ENCODE measurements at places on chromosomes 7 and 10.
A peak's percentile ranks its signal among the peaks of the same experiment; 100 is the strongest.

- no peak for DNase-seq
These were observed 8.7 kb downstream of the DIP2C start for GRCh38 chr10:680745-681144.

DNA sequence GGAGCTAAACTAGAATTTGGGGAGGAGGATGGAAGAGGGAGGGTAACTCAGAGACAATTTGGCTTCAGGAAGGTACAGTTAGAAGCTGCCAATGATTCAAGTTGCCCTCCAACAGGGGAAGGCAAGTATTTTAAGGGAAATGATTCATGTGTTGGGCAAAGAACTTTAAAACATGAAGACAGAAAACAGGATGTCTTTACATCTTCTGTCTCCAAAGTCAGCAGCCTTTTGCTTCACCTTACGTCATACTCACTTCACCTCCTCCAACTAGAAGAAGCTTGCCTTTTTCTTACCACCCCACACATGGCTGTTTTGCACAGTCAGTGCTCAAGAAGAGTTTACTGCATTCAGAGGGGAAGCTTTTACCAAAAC is 36.1 kb downstream of the PPP1R3C start:
- DNase-seq, result no peak

- DNase-seq, result no peak
These were observed 857.6 kb downstream of the GATA3 start for GRCh38 chr10:8912108-8912507.

- DNase-seq, result no peak
These were observed 183.7 kb downstream of the TRIL start for GRCh38 chr7:28774261-28774988.

- DNase-seq, result no peak
These were observed 272.2 kb upstream of the NEBL start for GRCh38 chr10:21169271-21169670.

DNA sequence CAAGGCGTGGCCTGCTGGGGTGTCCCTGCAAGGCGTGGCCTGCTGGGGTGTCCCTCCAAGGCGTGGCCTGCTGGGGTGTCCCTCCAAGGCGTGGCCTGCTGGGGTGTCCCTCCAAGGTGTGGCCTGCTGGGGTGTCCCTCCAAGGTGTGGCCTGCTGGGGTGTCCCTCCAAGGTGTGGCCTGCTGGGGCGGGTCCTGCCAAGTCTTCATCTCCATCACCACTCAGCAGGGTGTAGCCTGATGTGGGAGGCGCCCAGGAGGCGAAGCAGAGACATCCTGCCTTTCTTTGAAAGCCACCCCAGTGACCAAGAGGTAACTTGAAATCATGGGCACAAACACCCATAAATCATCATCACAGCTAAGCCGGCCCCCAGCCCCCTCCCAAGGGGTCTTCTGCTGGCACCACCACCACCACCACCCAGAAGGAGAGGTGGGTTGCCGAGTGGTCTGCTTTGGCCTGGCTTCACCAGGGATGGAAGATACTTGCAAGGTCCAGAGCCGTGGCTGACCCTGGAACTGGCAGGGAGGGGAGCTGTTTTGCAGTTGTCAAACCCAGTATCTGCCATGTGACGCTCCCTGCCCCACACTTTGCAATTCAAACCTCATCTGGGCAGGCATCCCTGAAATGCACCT is 190.6 kb downstream of the EBF3 start:
- no peak for DNase-seq

GRCh38 chr10:58356756-58357155 is 21.9 kb downstream of the UBE2D1 start:
- no peak for DNase-seq

GRCh38 chr7:33824911-33825459 is 80.4 kb upstream of the BMPER start:
- DNase-seq, result no peak

GRCh38 chr10:35413985-35414861 is 77.9 kb downstream of the CCNY start:
- DNase-seq, result peak; percentile 54

- no peak for DNase-seq
These were observed 203.7 kb upstream of the PHYHIPL start for GRCh38 chr10:58972576-58973234.

GRCh38 chr7:131105294-131105798 is 222.3 kb upstream of the MKLN1 start:
- DNase-seq, result no peak

DNA sequence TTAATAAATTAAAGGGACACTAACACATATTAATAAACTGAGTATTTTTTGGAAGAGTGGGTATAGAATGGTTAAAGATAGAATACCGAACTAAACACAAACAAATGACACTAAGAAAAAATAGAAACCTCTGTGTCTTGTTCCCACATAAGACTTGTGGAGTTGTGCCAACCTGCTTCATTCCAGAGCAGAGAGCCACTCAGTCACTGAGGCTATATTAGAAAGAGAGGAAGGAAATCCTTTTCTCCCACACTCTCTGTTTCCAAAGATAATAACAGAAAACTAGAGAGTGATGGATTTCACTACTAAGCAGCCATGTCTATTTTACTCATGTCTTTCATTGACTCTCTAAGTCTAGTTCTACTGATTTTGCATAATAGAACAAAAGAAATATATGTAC is 26.0 kb downstream of the CTNNA3 start:
- no peak for DNase-seq

GRCh38 chr7:39271402-39271801 is 293.7 kb downstream of the POU6F2 start:
- DNase-seq, result no peak

- DNase-seq, result no peak
These were observed 43.3 kb downstream of the BRI3 start for GRCh38 chr7:98324782-98325181.

GRCh38 chr7:138886501-138886917 is 88.5 kb upstream of the ATP6V0A4 start:
- DNase-seq, result peak; percentile 88

- peak; percentile 97 for DNase-seq
These were observed at the start of gene EEPD1 for GRCh38 chr7:36152756-36153570. TSS of gene EEPD1 (plus strand) at chr7:36153254. CDS start at chr7:36154325, 1,071 bp downstream.

DNA sequence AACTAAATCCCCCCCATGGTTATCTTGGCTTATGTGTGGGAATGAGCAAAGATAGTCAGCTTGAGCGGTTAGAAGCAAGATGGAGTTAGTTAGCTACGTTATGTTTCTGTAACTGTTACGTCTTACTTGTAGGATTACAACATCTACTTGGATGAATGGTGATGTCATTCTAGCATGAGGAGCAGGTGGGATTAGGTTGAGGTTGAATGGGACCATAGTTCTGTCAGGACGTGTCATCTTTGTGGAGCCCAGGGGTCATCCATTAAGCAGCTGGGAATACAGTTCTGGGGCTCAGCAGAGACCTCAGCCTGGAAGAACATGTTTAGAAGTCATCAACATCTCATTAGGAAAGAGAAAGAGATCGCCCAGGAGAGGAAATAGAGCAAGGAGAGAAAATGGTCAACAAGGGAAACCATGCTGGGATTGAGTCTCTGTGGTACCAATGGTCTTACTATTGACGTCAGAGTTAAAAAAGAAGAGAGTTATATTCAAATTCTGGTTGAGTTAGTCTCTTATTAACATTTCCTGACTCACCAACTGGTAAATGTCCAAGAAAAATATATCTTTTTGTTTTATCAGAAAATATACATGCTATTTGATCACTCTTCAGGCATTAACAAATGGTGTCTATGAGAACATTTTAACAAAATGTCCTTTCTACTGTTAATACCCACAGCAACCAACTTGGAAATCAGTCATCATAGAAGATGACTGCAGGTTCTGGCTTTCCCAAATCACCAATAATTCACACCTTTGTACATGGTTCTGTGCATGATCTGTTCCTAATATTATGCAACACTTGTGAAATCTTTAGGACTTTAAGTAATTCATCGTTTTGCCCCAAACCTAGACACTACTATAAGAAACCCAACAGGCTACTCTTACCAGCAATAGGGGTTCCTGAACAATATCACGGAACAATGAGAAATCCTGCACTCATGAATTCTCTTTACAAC is 96.9 kb downstream of the KIAA1217 start:
- DNase-seq, result no peak

- DNase-seq, result no peak
These were observed 100.8 kb downstream of the MICALL2 start for GRCh38 chr7:1358376-1359050.

GRCh38 chr7:150803161-150803860 is 2.7 kb downstream of the TMEM176A start:
- DNase-seq, result no peak

- DNase-seq, result peak; percentile 95
These were observed 92.0 kb upstream of the INSIG1 start for GRCh38 chr7:155205368-155206317.

- no peak for DNase-seq
These were observed 271.5 kb upstream of the ZWINT start for GRCh38 chr10:56632537-56632936.

DNA sequence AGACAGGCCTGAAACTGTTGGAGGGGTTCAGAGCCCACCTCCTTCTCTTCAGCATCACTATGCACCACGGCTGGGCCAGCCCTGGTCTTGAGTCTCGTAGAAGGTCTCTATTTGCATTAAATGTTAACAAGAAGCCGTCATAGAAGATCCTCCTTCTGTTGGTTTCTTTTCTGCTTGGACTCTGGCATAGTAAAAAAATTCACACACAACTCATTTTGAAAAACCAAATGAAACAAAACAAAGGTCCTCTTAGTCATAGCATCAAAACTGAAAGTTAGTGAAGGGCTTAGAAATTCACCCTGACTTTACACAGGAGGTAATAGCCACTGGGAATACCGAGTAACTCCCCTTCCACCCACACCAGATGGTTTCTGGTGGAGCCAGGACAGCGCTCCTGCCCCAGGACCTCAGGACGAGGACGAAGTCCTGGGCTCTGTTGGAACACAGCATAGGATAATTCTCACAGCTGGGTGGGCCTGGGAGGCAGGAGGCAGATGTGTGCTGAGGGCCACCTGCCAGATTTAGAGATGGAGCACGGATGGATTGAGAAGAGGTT is 248.4 kb upstream of the KLF6 start:
- DNase-seq, result peak; percentile 5

DNA sequence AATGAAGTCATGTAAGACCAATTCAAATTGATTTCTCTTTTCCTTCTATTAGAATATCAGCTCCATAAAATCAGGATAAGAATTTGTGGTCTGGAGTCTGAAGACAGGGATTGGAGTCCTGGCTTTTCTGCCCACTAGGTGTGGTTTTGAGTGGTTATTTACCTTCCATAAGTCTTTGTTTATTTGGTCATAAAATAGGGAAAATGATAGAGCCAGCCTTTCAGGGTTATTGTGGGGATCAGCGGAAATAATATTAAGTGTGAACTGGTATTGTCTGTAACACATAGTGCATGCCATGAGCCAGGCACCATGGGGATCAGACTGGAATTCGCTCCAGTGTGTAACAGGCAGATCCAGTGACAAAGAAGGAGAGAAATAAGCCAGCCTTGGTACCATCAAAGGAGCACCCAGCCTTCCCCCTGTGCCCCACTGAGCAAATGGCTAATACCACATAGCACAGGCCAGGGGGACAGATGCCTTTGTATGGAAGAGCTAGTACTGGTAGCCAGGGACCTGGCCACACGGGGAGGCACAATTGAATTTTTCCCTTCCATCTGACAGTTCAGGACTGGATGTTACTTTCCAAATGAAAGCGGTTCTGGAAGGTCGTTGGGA is 509.7 kb upstream of the PODXL start:
- DNase-seq, result no peak

- DNase-seq, result no peak
These were observed 237.3 kb upstream of the ZMIZ1 start for GRCh38 chr10:78831461-78831860.

Measured in OCI-M1 (cell line).